ENCODE measurements at places on chromosomes 1 and 21. TPM values are rescaled to one million over a fixed set of nuclear protein-coding genes. Genes with fewer than 3 reads are reported as not detected.

- no peak for DNase-seq
Measured at GRCh38 chr1:59016390-59016789, 232.5 kb upstream of the JUN start.

PROK1 gene
- not detected for total RNA-seq

- DNase-seq, result no peak
Measured at GRCh38 chr1:235105051-235106043, 23.3 kb downstream of the TOMM20 start.

CNIH3 gene
- 9.9 TPM for total RNA-seq

GRCh38 chr1:108816049-108816893, 40.6 kb downstream of the AKNAD1 start:
- peak; percentile 77 for DNase-seq

PTAFR gene
- 2.6 TPM for total RNA-seq

DNA sequence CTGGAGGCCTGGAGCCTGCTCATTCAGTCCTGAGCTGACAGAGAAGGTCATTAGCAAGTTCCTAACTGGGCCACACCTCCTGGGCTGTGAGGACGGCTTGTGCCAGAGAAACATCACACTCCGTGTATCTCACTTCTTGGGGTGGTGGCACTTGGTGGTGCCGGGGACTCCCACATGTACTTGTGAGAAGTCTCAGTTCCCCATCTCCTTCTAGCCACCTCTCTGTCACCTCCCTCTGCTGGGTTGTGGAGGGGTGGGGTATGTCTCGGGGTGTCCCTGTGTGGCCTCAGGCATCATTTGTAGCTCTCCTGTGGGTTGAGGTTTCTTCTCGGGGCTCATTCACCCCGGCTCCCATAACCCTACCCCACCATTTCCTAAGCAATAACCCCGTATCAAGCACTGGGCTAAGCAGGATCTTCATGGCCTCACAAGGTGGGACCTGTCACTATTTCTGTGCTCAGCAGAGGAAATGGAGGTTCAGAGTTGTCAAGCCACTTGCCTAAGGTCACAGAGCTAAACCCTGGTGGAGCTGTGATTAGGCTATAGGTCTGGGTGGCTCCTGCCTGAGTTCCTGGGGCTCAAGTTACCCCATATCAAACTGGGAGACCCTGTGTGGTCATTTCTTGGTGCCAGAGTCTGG, 62.5 kb downstream of the UBIAD1 start:
- no peak for DNase-seq

- DNase-seq, result peak; percentile 64
Measured at GRCh38 chr1:17839641-17840196, 84.6 kb downstream of the ACTL8 start.

DNA sequence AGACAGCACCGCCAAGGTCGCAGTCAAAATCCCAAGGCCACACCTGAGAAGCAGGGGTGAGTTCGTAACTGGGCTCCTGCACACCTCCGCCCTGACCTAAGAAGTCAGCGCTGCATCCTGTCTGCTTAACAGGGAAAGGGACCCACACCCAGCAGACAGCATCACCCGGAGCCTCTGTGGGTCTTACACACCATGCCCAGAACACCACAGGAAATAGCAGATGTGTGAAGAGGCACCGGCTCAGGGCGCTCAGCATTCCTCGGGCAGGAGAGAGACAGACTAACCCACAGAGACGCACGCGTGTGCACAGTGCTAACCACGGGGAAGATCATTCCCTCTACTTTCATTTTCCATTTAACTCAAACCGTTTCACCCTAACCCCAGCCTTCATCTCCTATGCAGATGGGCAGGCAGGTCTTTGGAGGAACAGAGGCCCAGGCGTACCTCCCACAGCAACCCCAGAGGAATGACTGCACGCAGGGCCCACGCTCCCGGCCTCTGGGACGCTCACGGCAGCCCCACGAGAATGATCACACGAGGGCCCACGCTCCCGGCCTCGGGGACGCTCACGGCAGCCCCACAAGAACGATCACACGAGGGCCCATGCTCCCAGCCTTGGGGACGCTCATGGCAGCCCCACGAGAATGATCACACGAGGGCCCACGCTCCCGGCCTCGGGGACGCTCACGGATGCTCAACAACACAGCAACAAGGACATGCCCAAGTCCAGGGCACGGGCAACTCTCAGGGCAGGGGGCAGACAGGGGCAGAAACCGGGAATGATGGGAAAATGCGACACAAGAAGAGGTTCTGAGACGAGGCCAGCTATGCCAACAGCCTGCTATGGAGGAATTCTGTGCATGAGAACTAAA, 20.9 kb downstream of the POFUT2 start:
- DNase-seq, result no peak

- no peak for DNase-seq
Measured at GRCh38 chr1:29240400-29240837, 4.1 kb downstream of the PTPRU start.

GRCh38 chr1:220430586-220430985, 97.3 kb upstream of the MARK1 start:
- no peak for DNase-seq

DNA sequence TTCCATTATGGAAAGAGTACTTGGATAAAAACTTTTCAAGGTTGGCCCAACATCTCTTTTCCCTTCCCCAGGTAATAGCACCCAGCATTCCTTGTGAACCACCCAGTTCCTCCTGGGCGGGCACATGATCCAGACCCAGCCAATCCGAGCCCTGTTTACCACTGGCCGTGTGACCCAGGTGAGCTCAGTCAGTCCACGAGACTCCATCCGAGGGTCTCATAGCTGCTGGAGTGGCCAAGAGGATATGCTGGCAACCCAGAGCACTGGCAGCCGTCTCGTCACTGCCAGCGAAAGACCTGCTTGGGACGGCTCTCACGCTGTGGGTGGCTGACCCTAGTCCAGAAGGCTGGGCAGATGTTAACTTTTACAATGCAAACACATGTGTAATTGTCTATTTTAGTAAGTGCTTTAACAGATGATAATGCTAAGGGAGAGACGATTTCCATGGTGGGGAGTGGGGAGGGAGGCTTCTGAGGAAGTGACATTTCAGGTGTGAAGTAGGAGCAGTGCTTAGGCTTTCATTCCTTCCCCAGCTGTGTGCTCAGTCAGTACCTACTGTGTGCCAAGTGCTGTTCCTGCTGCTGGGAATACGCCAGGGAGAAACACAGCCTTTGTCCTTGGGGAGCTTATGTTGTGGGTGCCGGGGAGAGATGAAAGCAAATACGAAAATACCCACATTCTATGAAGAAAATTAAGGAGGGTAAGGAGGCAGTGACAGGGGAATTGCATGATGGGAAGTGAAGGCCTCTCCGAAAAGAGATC, 24.5 kb downstream of the PARK7 start:
- DNase-seq, result no peak

DNA sequence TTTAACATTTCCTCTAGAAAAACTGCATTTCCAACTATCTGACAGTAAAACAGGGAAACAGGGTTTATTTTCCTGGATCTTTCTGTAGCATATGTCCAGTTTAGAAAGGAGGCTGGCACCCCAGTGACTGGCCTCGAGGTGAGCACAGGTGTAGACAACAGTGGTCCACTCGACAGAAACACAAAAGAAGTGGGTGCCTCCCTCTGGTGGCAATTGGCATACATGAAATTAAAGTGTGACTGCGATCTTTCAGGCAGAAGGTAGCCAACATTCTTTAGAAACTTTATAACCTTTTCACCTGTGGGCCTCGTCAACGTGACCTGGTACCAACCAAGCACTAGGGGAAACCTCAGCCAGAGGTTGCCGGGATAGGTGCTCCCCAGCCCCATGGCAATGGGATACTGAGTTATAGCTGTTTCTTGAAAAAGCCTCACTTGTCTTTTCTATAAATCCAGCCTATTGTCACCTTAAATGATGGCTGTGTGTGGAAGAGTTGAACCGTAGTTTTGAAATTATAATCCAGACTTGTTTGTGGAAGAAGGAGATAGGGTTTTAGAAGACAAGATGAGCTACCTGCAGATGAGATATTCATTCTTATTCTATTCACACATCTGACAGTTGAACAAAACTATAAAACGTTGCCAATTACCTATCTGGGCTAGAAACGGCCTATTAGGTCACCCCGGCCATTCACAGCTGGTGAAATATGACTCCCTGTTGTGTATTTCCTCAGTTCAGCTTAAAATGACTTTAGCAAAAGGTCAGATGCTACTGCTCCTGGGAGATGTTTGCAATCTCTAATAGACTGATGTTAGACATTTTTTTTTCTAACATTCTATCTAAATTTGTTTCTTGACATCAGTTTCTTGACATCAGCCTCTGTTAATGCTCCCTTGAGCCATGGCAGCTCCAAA, 44.3 kb downstream of the PCP4 start:
- no peak for DNase-seq

LRRC38 gene
- total RNA-seq, result 2.4 TPM

Data from cerebellum (tissue), 4 donors.